Left renal cortex interstitium (tissue), 4 donors: ENCODE measurements at places on chromosomes 2 and 18. TPM values are rescaled to one million over a fixed set of nuclear protein-coding genes. Genes with fewer than 3 reads are reported as not detected.

Gene GKN1
- not detected for polyA plus RNA-seq

- no peak for DNase-seq
These were observed 243.0 kb downstream of the RPRM start for GRCh38 chr2:153235516-153235915.

DNA sequence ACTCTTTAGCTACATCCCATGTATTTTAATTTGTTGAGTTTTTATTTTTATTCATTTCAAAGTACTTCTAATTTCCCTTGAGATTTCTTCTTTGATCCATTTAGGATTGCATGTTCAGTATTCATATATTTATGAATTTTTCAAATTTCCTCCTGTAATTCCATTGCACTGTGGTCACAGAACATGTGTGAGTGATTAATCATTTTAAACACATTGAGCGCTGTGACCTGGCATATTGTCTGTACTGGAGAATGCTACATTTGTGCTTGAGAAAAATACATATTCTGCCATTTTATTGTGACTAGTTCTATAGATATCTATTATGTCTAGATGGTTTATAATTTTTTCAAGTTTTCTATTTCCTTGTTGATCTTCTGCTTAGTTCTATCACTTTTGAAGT is 353.7 kb downstream of the RAD51AP2 start:
- DNase-seq: no peak

Gene INHBB
- polyA plus RNA-seq: 0.09 TPM

Gene CXXC1
- polyA plus RNA-seq: 65.2 TPM

DNA sequence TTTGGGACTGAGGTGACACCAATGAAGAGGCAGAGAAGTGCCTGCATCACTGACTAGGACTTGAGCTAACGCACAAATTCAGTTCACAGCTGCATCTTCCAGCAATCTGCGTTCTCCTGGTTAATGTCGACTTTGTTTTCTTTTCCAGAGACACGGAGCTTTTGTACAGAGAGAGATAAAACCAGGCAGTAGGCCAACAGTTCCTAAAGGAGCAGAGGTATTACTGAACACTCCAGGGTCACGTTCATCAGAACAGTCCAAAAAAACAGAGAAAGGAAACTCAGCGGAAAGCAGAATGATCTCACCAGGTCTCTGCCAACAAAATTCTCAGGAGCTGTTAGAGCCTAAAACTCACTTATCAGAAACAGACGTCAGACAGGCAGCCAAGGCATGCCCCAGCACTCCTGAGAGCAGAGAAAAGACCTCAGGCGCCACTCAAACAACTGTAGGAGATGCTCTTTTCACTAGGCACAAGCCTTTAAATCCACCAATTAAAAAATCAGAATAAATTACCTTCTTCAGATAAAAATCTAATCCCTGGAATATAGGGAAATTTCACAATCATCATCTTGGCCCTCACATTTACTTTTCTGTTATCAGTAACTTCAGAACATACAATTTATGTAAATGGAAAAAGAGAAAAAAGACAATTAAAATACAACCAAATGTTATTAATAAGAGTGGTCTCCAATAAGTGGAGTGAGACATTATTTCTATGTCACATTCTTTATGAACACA is 95.9 kb upstream of the SPTBN1 start:
- no peak for DNase-seq

Gene CXCR1
- polyA plus RNA-seq: not detected

DNA sequence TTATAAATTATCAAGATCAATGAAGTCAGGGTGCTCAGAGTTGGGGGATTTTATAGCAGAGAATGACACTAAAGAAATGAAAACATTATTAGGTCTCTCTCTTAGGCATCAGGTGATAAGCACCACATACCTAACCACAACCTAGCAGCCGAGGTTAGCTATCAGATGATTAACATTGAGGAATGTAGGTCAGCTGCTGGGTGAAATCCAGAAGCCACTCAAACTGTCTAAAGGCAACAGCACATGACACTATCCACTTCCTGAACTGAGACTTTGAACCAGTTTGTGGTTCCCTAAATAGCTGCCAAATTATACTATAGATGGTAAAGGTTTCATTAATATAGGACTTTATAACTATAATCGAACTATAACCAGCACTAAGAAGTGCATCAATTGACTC is 4.7 kb downstream of the EPG5 start:
- no peak for DNase-seq

- peak; percentile 17 for DNase-seq
These were observed 277.7 kb upstream of the HNRNPA3 start for GRCh38 chr2:176934869-176935415.

DNA sequence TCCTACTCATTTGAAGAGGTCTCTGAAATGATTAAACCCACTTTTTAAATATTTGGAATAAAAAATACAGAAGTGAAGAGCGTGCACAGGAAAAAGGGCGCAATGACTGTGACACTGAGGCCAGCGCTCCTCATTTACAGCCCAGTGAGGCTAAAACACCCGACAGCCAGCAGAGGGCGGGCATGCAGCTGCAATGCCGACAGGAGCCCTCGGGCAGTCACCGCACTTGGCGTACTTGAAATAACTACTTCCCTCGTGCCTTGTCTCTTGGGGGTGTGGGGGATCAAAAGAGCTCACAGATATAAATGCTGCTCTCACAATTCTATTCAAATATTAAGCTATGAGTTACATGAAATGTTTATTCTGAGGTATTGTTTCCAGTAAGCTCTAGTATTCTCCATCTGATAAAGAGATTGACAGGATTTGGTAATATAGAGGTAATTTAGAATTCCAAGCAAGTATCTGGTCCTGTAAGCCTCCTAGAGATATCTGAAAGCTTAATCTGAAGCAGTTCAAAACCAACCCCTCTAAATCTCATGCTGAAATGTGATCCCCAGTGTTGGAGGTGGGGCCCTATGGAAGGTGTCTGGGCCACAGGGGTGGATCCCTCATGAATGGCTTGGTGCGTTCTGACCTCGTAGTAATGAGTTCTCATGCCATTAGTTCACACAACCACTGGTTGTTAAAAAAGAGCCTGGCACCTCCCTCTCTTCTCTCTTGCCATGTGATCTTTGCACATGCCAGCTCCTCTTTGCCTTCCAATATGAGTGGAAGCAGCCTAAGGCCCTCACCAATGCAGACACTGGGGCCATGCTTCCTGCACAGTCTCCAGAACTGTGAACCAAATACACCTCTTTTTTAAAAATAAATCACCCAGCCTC is 93.6 kb downstream of the ZAP70 start:
- DNase-seq: peak; percentile 32

DNA sequence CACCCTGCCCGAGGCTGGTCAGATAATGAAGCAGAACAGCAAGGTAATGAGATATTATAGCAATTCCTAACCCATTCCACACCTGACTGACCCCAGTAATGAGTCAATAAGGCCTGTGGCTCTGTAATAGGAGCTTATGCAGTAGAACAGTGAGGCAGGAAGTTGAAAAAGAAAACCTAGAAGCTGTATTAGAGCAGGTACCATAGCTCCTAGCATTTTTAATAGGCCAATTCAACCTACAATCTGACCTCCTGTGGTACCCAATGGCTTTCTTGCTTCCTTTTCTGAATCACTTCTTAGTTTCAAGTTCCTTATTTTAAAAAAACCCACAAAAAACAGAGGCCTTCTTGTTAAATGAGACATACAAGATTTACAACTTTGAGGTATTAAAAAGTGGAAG is 43.6 kb upstream of the MAP2 start:
- DNase-seq: peak; percentile 19

Gene DLGAP1
- 5.0 TPM for polyA plus RNA-seq

GRCh38 chr2:227228061-227228667 is 63.7 kb downstream of the COL4A3 start:
- DNase-seq: no peak

Gene CREG2
- polyA plus RNA-seq: 0.27 TPM

DNA sequence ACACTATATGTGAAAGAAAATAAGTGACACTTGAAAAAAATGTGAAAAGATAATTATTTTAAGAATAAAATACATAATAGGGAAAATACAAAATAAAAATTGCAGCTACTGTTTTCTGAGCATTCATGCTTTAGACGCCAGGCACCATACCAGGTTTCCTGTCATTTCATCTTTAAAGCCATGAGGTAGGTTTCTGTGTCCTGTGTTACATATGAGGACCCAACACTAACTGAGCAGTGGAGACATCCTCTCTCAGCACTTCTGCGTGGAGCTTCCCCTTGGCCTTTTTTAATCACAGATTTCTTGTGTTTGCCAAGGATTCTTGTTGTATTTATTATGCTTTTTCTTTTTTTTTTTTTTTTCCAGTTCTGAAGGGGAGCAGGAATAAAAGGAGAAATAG is 117.3 kb downstream of the FAM117B start:
- DNase-seq: no peak

DNA sequence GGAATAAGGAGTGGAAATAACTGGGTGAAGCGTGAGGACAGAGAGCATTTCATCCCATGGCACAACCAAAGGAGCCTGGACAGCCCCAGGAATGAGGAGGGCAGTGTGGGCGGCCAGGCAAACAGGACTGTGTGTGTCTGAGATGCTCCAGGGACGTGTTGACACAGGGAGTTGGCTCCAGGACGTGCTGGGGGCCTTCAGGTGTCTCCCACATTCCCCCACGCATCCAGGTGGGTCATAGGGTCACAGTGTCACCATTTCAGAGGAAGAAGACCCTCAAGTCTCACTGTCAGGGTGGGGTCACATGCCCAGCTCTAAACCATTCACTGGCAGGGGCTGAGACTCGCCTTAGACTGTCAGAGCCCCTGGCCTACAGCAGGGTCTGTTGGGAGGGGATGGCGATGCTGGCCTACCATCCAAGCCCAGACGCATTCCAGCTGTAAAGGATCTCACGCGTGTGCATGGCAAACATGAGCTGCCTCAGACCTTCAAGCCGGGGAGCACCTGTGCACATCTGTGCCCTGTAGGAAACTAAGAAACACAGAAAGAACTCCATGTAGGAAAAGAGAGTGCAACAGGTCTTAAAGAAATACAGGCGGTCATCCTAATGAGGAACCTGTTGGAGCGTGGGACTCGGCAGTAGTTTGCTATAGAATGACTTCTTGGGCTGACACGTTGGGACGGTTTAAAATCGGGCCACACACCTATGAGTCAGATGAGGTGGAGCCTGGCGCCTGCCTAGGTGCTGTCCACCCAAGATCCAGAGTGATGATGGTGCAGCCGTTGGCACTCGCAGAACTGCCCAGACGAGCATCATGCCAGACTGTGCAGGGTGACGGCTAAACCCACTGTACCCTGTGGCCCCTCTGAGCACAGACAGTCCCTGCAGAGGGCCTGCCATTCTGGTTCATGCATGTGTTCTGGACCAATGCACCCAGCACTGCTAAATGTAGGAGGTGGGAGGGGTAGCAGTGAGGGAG is 17.3 kb downstream of the PARD6G start:
- DNase-seq: no peak

DNA sequence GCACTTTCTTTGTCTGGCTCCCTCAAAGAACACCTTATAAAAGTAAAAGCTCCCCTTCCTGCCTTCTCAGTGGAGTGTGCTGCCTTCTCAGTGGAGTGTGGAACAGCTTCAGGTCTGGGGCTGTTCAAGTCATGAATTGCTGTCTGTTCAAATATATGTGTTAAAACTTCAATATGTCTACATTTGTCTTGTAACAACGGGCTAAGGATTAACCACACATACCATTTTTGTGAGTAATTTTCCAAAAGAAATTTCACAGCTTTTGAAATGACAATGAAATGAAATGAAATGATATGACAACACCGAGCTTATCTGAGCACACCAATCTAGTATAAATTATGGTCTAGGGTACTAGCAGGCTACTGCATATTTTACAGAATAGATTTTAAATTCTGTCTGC is 42.9 kb downstream of the CABYR start:
- no peak for DNase-seq

- no peak for DNase-seq
These were observed 18.9 kb downstream of the ZRANB3 start for GRCh38 chr2:135512099-135512498.

- DNase-seq: no peak
These were observed 86.9 kb upstream of the LMAN1 start for GRCh38 chr18:59446012-59446411.

Gene BCL11A
- polyA plus RNA-seq: 15.6 TPM

GRCh38 chr2:30410217-30410616 is 36.8 kb upstream of the LCLAT1 start:
- DNase-seq: no peak

Gene ITGB6
- 11.7 TPM for polyA plus RNA-seq

DNA sequence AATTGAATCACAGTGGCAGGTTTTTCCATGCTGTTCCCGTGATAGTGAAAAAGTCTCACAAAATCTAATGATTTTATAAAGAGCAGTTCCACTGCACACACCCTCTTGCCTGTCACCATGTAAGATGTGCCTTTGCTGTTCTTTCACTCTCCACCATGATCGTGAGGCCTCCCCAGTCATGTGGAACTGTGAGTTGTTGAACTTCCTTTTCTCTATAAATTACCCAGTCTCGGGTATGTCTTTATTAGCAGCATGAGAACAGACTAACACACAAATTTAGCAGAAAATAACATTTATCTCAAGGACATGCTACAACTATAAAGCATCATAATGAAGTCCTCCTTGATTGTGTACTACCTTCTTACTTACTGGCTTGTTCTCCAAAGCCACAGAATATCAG is 1526.0 kb downstream of the LRP1B start:
- DNase-seq: no peak

Gene TMEFF2
- polyA plus RNA-seq: 19.2 TPM

- DNase-seq: no peak
These were observed 289.6 kb downstream of the CYP26B1 start for GRCh38 chr2:71858071-71858470.

Gene SF3B1
- polyA plus RNA-seq: 587 TPM

DNA sequence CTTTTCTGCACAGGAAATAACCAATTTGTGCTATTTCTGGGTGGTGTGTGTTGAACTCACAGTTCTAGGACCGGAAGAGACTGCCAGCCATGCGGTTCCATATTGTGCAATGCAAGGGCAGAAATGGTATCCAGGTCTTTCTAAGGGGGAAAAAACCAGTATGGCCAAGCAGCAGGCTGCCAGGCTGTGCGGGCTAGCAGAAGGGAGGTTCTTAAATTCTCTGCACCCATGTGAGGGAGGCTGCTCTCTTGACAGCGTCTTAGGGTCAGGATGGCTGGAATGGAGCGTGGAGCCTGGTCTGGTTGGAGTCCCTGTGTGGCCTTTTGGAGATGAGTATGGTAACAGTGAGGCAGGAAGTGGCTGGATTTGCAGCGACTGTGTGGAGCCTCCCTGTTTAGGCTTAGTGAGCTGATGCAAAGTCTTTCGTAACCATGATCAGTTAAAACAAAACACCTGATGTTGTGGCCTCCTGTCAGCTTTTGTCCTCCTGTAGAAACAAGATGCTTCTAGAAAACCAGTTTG is 52.6 kb downstream of the NCK2 start:
- DNase-seq: no peak

Gene C2orf15
- 12.6 TPM for polyA plus RNA-seq

GRCh38 chr2:77725045-77725444 is 202.9 kb upstream of the LRRTM4 start:
- DNase-seq: no peak

DNA sequence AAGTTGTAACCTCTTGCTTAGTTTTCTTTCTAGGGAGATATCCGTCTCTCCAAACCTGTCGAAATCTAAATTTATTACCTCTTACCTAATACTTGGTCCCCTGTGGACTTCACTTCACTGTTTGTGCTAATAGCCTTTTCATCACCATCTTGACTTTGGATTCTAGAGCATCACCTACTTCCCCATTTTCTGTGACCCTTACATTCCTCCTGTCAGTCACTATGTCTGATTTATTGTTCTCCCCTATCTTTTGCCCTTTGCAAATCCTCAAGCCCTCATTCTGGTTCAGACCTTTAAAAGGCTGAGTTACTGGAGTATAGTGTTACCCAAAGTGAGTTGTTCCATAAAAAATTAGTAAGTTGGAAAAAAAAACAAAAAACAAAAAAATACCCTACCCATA is 7.5 kb downstream of the MYO1B start:
- DNase-seq: no peak

- no peak for DNase-seq
These were observed 35.5 kb downstream of the STAT1 start for GRCh38 chr2:190978389-190979053.
